ENCODE measurements at places on chromosomes 2 and 18.

DNA sequence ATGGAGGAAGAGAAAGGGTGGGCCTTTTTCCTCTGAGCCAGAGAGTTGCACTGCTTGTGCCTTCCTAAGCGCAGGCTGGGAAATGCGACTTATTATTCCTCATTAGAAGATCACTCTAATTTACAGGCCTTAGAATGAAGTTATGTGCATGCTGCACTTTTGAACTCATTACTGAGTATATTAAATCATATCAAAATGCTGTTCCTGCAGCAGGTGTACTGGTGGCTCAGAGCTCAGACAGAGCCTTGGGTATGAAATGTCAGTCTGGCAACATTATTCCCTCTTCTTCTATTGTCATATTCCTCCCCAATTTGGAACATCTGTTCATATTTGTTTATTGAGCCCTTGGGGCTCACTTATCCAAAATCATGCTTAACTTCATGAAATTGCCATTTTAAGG, 85.5 kb downstream of the ADCYAP1 start:
- no peak for DNase-seq

DNA sequence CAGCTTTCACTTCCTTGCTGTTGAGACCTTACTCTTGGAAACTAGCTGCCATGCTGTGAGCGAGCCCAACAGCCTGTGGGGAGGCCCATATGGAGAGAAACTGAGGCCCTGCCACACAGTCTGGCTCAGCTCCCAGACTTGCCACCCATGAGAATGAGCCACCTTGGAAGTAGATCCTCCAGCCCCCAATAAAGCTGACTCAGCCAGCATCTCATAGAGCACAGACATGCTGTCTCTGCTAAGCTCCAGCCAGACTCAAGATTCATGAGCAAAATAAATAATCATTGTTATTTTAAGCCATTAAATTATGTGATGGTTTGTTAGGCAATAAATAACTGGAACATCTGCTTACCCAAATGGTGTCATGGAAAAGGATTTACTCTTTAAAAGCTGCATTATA, 53.6 kb upstream of the DDX18 start:
- DNase-seq, result no peak

DNA sequence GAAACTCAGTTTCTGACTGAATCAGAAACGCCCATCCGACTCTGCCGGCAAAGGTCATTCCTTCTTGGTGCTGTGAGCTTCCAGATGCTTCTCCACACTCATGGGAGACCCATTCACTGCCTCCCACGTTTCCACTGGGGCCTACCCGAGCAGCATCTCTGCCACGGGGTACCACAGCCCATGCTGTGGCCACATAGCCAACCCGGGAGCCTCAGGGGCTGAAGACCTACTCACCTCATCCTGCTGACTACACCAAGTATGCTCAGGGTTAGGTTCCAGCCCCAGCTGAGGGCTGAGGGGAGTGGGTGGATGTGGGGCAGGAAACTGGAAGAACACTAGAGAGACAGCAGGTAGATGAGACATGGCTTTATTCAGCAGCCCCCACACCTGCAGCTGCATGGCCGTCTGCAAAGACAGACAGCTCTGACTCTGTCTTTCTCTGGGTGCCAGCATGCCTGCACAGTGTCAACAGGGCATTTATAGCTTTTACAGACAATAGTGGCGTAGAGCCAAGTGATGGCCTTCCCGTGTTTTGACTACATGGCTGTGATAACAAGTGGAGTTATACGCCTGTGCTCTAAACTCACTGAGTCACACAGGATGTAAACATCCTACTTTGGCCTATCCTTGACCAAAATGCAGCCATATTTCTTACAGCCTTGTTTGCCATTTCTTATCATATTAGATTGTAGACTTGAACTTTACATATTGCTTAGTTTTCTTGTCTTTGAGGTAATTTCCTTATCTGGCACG, 16.5 kb upstream of the KLHL23 start:
- DNase-seq, result no peak

- DNase-seq, result no peak
These were observed 9.4 kb downstream of the ABCG8 start for GRCh38 chr2:43848214-43848613.

GRCh38 chr2:226508683-226509082, 290.9 kb downstream of the IRS1 start:
- DNase-seq, result no peak

DNA sequence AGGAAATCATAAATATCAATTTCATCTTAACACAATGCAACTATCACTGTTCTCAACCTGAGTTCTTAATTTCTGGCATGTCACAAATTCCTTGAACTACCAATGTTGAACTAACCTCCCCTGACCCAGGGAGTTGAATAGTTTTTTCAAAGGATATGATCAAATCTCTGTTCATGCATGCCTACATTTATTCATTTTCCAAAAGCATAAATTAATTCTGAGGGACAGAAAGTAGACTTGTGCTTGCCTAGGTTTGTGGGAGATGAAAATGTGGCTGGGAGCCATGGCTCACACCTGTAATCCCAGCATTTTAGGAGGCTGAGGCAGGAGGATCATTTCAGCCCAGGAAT, 175.7 kb downstream of the TGIF1 start:
- DNase-seq, result no peak

DNA sequence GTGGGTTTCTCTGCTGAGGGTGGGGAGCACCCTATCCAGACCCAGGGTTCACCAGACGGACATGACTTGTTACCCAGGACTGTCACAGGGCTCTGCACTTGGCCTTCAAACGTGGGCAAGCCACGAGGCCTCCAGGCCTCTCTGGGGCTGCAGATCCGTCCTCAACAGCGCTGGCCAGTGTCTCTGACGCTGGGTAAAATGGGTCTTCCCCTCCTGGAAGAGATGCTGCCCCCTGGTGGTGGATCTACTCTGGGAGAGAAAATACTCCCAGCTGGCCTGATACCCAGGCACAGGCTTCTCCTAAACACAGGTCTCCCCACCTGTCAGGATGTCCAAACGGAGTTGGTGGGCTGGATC, 3.7 kb downstream of the GPR17 start:
- DNase-seq, result peak; percentile 94

DNA sequence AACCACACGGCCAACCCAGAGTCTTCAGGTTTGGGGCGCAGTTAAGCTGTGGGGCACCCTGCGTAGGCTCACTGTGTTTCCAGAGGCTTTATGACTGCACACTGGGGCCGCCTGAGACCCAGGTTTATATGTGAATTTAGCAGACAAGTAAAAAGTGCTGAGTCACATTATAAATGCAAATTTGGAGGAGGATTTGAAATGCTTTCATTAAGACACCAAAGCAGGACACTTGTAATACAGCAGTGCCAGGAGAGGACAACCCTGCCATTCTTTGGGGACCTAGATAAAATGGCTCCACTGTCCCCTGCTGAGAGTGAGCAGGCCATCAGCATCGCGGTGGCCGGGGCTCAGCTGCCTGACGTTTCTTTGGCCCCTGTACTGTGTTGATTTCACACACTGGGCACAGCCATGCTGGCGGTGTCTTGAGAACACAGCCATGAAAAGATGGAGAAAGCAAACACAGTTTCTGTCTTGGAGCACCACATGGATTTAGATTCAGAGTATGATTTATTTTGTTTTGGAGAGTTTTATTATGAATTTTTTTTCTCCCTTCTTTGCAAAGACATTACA, 10.2 kb downstream of the ACKR3 start:
- DNase-seq, result no peak

DNA sequence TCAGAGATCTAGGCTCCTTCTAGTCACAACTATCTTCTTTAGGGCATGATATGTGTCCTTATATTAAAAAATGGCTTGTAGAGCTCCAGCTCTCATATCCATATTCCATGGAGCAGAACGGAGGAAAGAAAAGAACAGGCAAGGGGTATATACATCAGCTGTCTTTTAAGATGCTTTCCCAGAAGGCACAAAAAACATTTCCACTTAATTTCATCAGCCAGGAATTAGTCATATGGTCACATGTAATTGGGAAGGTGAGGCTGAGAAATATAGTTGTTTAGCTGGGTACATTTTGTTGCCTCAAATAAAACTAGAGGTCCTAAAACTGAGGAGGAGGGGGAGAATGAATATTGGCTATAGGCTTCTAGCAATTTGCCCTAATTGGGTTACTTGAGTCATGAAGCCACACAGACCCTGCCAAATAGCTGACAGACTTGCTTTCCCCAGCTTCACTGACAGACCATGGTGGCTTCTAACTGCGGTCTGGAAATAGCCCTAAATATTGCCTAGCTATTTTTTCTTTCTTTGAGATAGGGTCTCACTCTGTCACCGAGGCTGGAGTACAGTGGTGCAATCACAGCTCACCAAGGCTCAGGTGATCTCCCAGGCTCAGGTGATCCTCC, 20.0 kb downstream of the MAIP1 start:
- no peak for DNase-seq

- no peak for DNase-seq
These were observed 228.6 kb downstream of the SATB2 start for GRCh38 chr2:199228887-199229819.

DNA sequence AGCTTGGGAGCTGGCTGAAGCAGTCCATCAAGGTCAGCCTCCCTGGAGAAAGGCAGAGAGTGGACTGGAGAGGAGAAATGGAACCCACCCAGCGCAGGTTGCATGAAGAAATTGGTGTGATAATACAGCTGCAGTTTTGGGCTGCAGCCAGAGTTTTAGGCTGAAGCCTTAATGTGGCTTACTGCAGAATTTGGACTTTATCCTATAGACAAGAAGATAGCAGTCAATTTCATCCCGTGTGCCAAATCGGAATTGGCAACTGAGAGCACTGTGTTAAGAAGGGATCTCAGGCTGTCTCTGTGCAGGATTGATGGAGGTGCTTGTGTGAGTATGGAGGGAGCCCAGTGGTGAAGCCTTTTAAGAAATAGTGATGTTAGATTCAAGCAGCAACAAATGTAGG, 7.5 kb downstream of the SGPP2 start:
- DNase-seq, result no peak

DNA sequence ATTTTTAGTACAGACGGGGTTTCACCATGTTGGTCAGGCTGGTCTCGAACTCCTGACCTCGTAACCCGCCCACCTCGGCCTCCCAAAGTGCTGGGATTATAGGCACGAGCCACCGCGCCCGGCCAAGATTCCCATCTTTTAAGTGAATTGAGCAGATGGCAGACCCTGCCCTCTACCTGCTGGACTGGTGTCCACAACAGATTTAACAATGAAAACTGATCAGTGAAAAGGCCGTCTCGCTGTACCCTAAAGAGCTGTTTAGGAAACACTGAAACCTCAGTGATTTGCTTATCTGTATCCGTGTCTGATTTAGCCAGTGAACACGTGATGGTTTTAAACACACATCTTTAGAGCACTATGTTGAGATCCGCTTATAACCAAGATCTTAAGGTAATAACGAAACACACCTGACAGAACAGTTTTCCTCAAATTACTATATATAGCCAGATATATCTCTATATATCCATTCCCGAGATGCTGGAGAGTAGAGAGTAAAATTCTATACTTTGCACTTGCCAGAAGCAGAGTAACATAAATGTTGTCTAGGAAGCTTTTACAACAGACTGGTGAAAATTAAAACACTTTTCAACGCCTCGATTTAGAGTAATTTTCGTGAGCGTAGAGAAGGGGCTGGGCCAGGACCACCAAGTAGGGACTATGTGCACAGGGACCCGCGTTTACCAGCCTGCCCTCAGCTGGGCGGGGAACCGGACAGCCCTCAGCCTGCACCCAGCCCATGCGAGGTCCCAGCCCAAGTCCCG, 594 bp downstream of the FAM161A start:
- no peak for DNase-seq

DNA sequence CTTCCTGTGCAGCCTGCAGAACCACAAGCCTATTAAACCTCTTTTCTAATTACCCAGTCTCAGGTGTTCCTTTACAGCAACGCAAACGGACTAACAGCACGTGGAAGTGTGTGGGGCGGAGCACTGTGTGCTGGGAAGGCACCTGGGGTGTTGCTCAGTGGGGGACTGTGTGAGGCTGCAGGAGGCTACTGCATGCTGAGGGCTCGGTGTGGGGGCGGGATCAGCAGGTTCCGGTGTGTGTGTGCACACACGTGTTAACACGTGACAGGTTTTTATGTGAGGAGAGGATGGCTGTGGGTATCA, 58.9 kb downstream of the ANKMY1 start:
- DNase-seq, result no peak

DNA sequence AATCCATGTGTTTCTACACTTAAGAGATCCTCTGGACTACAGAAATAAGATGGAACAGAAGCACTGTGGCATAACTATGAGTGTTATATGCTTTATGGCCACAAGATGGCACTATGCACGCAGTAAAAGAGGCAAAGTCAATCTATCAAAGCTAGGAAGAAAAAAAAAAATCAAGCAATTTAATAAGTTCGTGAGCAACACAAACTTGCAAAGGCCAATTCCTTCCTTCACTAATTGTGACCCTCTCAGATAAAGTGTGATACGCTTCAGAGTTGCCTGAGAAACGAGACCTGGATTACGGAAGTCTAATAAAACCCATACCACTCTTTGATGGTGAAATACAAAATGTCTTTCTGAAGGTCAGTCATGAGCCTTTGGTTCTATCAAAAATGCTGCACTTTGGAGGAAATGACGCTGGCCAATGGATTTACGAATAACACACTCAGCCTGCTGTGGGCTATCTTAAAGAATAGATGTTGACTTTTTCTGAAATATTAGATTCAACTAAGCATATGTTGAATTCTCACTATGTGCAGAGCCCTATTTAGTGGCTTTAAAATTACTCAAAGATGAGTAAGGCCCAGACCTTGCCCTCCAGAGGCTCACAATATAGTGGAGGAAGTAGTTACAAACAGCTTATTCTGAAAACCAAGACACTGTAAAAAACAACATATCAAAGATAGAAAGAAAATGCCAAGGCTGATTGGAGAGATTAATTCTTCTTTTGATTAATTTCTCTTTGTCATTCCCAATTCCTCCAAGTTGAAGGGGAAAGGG, 35.5 kb upstream of the TTR start:
- peak; percentile 50 for DNase-seq

DNA sequence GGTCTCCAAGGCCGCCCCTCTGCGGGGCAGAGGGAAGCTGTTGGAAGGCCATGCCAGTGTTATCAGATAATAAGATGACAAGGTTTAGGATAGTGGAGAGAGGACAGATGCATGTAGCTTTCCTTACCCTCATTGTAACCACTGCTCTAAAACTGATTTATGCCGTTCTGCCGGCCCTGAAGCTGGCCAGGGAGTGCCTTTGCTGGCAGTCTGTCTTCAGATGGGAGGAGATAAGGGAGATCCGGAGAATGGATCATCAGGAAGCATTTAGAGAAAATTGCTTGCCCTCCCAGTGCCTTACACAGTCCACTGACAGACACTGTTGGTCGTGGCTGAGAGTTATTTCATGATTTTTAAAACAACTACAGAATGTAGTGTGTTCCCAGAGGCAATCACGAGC, 35.4 kb upstream of the MYO3B start:
- no peak for DNase-seq

- peak; percentile 86 for DNase-seq
These were observed 8.8 kb downstream of the RTP5 start for GRCh38 chr2:241877989-241878970.
